Pulmonary artery endothelial cell (primary cell): ENCODE measurements at places on chromosomes 6 and 20. TPM values are rescaled to one million over a fixed set of nuclear protein-coding genes. Genes with fewer than 3 reads are reported as not detected.

TSPO2 gene
- total RNA-seq, result not detected in 2 replicates

NHSL1 gene
- total RNA-seq, result 15.4 and 28.7 TPM in 2 replicates

HCRTR2 gene
- not detected in 2 replicates for total RNA-seq

MUCL3 gene
- not detected in 2 replicates for total RNA-seq

NDUFAF4 gene
- 8.0 and 13.9 TPM in 2 replicates for total RNA-seq

COL9A1 gene
- not detected in 2 replicates for total RNA-seq

CBLN4 gene
- total RNA-seq, result not detected in 2 replicates

C6orf15 gene
- not detected in 2 replicates for total RNA-seq

KCNS1 gene
- total RNA-seq, result 0.20 and 0.21 TPM in 2 replicates

EFCAB8 gene
- total RNA-seq, result 0.04 and 0.07 TPM in 2 replicates

- no peak for DNase-seq
Measured at GRCh38 chr20:5127204-5127858, 523 bp downstream of the CDS2 start.

GRCh38 chr20:51554538-51555165 lies 12.1 kb upstream of the NFATC2 start:
- DNase-seq, result no peak

- no peak for DNase-seq
Measured at GRCh38 chr6:104423691-104424090, 436.0 kb downstream of the HACE1 start.

GRCh38 chr20:32203356-32204204 lies 4.0 kb downstream of the PLAGL2 start:
- DNase-seq, result no peak

GRCh38 chr6:90095788-90096187 lies 200.9 kb downstream of the BACH2 start:
- no peak for DNase-seq

- DNase-seq, result no peak
Measured at GRCh38 chr6:4510906-4511640, 265.1 kb upstream of the CDYL start.

DNA sequence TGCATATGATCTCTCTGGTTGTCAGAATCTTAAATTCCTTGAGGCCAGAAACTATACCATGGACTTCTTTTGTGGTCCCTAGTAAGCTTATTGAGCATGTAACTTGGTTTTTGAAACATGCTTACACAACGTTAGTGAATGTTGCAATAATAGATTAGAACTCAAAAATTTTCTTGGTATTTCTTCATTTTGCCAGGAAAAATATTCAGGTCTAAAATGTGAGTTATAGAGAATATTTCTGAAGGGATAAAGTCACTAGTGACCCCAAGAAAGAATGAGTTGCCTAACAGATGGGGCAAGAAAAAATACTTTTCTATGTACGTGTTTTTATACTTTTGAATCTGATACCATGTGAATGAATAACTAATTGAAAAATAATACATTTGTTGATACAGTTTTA lies 195.4 kb downstream of the TFAP2A start:
- DNase-seq, result no peak

GRCh38 chr20:63066506-63067265 lies 59.9 kb upstream of the BHLHE23 start:
- no peak for DNase-seq

GRCh38 chr20:37179683-37180524 lies 556 bp upstream of the MROH8 start:
- no peak for DNase-seq

- DNase-seq, result no peak
Measured at GRCh38 chr6:20800229-20800628, 266.0 kb downstream of the CDKAL1 start.

DNA sequence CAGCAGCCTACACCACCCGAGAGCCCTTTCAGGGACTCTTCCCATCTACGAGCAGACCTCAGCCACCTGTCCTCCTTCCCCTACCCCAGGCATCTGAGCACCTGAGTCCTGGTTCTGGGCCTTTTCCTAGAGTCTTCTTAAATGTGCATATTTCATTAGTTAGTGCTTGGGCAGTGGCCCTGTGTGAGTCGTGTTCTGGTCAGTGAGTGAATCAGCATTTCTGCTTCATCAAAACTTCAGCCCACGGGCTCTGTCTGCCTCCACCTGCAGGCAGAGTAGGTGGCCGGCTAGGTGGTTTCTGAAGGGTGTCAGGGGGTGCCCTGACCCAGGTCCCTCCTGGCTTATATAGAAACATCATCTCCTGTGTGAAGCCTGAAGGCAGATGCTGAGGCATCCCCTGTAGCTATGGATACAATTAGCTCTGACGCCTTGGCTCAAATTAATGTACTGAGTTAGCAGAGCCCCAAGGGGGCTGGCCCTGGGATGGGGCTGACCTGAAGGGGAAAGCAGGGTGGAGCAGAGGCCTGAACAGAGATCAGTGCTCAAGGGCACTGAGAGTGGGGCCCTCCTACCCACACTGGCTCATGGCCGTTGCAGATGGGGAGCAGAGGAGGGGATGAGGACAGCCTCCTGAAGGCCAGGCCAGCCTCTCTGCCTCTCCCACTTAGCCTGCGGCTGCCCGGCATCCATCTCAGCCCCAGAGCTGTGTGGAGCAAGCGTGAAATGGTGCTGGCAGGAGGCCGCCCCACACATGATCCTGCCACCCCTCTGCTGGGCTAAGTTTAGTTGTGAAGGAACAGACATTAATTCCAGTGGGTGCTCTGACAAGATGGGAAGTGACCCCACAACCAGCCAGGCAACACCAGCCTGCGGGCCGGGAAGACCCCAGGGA lies 13.6 kb downstream of the IP6K3 start:
- no peak for DNase-seq

GRCh38 chr6:23086100-23086499 lies 516.7 kb downstream of the HDGFL1 start:
- DNase-seq, result no peak

DNA sequence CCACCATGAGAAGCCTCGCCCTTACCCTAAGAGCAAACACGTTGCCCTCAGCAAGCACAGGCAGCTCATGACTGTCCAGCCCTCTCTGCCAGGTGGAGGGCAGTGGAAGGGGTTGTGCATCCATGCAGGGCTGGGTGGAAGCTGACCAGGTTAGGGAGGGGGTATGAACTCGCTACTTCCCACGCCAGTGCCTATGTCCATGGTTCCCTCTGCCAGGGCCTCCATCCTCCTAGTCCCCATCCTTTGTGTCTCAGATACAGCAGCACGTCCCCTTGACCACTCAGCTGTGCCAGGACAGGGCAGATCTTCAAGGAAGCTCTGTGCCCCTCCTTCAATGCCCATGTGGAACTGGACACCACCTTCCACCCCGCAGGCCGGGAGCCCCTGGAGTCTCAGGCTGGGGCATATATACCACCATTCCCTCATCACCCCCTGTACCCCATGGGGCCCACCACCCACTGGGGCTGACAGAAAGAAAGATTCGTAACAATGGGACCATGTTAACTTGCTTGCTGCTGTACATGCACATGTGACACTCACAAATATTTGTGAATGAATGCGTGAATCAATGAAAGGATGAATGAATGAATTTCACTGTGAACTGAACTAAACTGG lies 90.7 kb downstream of the ANKRD60 start:
- DNase-seq, result no peak

- no peak for DNase-seq
Measured at GRCh38 chr6:45746046-45746445, 269.6 kb downstream of the CLIC5 start.

DNA sequence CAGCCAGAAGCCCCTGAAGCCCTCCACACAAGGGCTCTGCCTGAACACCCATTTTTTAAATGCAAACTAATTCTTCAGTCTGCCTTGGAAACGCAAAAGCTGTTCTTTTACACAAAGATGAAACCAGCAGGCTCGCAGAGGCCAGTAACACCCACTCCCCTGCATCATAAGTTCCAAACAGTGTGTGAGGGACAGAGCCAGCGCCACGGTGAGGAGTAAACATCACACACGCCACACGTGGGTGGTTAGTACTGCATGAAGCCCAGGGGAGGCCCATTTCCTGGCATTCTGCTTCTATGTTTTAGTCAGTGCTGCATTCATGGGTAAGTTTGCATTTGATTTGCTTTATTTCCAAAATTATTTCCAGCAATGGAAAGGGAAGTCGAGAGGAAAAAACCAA lies 217.7 kb upstream of the RIN2 start:
- no peak for DNase-seq

GRCh38 chr6:31721351-31722020 lies at the start of gene LY6G6C:
Gene LY6G6C, minus strand, starts transcription at chr6:31721746. Its CDS starts 67 bp downstream, at chr6:31721679.
- DNase-seq, result no peak
